NB4 (cell line): ENCODE measurements at places on chromosomes 2 and 18.
A peak's percentile ranks its signal among the peaks of the same experiment; 100 is the strongest.

GRCh38 chr18:13696961-13697360 lies 29.4 kb downstream of the FAM210A start:
- no peak for DNase-seq

GRCh38 chr2:136207030-136207623 lies 89.2 kb upstream of the CXCR4 start:
- peak; percentile 89 for DNase-seq

- DNase-seq: no peak
Observed at GRCh38 chr18:25646971-25647370, 295.0 kb upstream of the ZNF521 start.

GRCh38 chr2:200765995-200766660 lies 45.6 kb upstream of the BZW1 start:
- no peak for DNase-seq

- peak; percentile 29 for DNase-seq
Observed at GRCh38 chr2:48248251-48248933, 281.6 kb upstream of the STON1 start.

DNA sequence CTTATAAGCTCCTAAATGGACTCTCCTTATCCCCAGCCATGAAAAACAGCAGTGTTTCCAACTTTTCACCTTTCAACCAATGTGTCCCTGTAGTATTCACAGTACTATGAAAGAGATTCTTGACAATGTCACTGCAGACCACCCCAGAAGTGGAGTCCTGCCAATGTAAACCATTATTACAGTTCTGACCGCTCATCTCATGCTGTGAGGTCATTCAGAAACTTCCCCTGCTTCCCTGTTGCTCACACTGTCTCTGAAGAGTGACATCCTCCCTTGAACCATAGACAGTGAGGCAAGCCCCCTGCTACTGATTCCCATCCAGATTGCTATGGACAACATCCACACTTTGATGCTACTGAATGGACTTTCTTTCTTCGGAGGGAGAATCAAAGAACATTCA lies 1523.7 kb upstream of the ACVR2A start:
- no peak for DNase-seq

- no peak for DNase-seq
Observed at GRCh38 chr2:23532391-23533337, 147.7 kb downstream of the KLHL29 start.

DNA sequence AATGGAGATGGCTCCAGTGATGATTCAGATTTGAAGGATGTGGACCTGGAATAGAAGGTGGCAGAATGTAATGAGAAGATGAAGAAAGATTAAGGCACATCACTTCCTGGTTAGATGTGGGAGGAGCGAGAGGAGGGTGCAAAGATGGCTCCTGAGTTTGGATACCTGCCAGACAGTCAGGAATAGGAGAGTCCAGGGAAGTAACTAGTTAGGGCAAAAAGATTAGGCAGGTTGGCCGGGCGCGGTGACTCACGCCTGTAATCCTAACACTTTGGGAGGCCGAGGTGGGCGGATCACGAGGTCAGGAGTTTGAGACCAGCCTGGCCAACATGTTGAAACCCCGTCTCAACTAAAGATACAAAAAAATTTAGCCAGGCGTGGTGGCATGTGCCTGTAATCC lies 5.6 kb downstream of the C2orf74 start:
- DNase-seq: no peak
